Erythroblast (primary cell): ENCODE measurements at places on chromosomes 2 and 18.
A peak's percentile ranks its signal among the peaks of the same experiment; 100 is the strongest.

DNA sequence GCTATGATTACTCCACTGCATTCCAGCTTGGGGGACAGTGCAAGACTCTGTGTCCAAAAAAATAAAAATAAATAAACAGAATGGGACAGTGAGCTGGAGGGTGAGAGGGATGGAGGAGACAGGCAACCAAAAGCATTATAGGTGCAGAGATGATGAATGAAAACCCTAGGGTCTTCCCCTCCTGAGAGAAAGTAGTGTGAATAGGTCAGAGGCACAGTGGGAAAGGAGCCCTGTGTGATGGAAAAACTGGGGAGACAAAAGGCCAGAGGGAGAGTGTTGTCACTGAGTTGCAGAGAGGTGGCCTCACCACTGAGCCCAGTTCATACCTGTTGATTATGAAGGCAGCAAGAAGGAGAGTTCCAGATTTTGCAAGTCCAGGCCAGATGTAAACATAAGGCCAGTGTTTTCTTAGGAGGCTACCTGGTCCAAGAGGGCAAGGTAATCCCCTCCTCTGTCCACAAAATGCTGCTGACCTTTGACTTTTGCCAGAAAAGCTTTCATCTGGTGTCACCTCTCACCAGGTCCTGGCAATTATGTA is 17.6 kb upstream of the AGFG1 start:
- DNase-seq, result no peak

DNA sequence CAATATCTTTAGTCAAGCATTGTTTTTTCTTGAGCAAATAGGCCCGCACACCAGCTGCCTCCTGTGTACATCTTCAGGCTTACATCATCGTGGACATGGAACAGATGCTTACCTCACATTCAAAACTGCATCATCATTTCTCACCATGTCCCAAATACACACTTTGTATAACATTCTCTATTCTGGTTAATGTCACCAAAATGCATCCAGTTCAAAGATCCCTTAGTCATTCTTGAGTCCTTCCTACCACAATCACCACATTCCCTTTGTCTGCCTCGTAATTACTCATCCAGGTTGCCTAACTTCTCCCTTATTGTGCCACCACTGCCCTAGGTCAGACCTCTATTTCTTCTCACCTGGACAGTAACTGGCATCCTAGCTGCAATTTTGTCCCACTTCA is 373.7 kb upstream of the GALNT5 start:
- no peak for DNase-seq

DNA sequence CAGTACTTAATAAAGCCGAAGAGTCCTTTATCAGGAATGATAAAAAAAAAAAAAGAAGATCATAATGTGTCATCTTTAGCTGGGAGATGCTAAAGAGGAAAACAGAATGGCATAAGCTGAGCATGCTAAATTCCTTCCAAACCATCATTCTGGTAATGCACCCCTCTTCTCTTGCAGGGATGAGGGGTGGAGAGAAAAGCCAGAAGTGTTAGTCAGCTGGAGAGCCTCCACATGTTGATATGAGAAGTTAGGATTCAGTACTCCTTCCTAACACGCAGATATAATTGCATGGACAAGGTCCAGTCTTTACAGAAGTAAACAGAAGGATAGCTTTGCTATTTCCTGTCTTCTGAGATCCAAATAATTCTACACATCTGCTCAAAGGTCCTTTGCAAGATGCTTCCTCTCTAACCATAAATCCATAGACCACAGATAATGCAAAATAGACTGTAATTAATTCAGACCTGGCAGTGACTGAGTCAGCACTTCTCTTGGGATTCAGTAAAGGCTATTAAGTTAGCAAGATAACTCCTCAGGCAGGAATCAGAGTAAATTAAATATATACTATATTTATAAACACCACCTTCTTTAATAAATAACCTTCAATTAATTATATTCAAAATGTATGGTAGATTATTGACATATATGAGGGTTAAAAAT is 930.0 kb upstream of the KLHL29 start:
- DNase-seq, result no peak

DNA sequence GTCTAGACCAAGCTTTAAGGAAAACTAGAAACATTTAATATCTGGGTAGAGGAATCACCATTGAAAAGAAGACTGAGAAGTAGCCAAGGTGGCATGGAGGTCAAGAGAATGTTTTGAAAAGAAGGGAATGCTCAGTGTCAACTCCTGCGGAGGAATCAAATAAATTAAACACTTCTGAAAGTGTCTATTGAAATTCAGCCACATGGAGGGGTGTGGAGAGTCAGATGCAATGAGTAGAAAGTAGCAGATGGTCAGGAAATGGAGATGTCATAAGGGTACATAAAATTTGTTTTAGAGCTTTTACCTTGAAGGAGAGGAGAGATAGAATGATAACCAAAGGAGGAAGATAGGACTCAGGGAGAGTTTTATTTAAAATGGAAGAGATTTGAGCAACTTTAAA is 35.1 kb downstream of the NLRC4 start:
- no peak for DNase-seq

DNA sequence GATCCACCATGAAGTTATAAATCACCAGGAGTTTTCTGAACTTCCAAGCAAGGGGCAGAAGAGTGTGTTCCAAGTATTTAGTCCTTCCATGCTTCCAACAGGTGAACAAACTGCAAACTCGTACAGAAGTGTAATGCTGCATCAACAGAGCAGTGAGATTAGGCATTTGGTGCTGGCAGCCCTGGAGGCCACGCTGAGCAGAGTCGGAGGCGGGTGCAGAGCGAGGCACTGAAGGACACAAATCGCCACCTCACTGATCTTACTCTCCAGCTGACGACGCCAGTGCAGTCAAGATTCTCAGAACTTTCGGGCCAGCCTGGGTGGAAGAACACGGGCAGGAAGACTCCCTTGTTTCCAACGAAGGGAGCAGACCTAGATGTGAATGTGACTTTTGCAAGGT is 39.2 kb downstream of the SERPINE2 start:
- DNase-seq, result no peak

- no peak for DNase-seq
Measured at GRCh38 chr2:159091976-159092375, 123.5 kb downstream of the TANC1 start.

- DNase-seq, result no peak
Measured at GRCh38 chr18:40094441-40094840, 1860.6 kb upstream of the PIK3C3 start.

DNA sequence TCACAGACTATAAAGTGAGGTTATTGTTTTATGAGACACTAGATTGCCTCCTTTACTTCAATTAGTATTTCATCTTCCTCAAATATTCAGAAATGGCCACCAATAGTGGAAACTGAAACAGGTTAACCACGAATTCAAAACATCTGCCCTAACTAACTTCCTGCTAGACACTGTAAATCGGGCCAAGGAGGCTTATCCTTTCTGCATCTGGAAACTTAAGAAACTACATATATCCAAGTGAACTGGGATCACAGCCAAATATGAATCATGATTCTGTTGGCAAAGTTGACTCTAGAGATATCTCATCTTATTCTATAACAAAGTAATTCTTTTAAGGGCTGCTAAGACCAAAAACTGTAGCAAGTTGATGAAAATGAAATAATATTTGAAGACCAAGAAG is 136.6 kb upstream of the ZC3H15 start:
- DNase-seq, result peak; percentile 43

GRCh38 chr2:118940486-118941120 is 1.4 kb upstream of the MARCO start:
- no peak for DNase-seq

DNA sequence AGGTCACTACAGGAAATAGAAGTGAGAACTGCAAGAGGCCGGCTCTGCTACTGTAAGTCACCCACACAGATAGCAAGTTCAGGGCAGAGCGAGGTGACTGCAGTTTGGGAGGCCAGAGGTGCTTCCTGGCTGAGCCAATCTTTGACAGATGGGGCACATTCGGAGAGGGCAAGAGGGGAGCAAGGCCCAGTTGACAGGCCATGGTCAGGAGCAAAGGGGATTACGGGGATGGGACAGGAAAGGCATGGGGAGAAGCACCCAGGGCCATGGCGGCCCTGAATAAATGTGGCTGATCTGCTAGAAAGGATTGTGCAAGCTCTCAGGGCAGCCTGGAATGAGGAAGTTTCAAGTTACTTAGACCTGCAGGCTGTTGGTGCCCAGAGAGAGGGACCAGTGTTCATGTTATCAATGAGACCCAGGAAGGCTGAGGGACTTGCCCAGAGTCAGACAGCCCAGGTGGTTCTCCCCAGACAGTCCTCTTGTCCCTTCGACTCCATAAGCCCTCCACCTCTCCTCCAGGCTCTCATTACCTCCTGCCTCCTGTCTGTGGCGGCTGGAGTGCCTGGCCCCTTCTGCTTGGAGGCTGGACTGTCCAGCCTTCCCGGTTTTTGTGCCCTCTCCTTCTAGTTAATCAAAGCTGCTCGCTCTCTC is 123.3 kb downstream of the CTIF start:
- DNase-seq, result peak; percentile 18

GRCh38 chr2:101478181-101479001 is 3.5 kb upstream of the RFX8 start:
- no peak for DNase-seq

DNA sequence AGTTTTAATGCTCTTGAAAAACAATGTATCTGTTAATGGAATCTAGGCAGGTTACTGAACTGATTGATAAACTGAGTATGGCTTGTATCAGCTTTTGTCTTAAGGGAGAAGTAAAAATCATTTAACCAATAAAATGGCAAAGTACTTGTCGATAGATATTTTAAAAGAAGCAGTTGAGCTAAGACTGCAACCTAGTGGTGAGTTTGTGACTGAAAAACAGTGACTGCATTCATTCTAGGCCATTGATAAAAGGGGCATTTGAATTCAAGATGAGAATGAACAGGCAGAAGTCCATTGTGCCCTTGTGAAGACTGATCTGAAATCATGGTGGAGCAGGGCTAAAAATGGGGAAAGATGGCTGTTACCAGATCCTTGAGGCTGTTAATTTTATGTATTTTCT is 59.4 kb upstream of the MSTN start:
- peak; percentile 22 for DNase-seq
